Thymus (tissue), 14 donors: ENCODE measurements at places on chromosomes 4 and X.

DNA sequence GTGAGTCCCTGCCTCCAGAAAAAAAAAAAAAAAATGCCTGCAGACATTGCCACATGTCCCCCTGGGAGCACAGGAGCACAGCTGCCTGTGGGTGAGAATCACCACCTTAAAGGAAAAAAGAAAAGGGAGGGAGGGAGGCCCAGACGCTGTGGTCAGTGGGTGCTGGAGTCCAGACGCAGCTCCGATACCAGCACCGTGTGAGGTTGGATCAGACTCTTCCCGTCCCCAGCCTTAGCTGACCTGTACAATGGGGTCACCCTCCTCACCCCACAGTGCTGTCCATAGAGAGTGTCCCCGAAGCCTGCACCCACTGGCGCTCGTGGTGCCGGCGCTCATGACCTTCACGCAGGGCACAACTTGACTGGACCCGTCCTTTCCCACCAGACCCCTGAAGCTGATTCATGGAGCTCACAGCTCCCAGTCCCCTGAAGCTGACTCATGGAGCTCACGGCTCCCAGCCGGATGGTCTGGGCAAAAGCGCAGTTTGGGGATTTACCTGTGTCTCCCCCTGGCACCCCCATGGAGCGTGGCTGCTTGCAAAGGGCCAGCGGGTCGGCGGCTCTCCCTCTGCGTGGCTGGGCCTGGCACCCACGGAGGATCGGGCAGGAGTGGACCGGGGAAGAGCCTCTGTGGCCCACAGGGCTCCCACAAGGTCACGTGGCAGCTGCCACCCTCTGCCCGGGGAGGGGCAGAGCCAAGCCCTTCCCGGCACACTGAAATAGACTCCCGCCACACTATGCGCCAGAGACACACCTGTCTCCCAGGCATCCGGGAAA lies 31.4 kb downstream of the ABLIM2 start:
- DNase-seq = no peak

- DNase-seq = no peak
Measured at GRCh38 chr4:153418558-153418957, 47.6 kb upstream of the TMEM131L start.

DNA sequence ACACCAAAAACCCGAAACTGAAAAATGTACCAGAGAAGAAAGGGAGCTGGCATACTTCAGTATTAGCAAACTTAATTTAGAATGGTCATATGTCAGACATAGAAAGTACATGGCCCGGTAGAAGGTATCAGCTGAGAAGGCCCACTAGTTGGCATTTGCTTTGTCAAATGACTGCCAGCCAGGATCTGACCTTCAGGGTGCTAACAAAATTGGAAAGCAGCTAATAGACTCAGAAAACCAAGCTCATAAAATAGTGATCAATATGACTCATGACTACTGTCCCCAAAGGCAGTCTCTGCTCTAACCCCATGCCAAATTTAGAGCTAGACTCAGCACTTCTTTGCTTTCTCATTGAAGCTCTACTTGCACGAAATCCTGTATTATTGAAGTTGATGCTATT lies 342.7 kb downstream of the PDGFC start:
- DNase-seq = no peak

DNA sequence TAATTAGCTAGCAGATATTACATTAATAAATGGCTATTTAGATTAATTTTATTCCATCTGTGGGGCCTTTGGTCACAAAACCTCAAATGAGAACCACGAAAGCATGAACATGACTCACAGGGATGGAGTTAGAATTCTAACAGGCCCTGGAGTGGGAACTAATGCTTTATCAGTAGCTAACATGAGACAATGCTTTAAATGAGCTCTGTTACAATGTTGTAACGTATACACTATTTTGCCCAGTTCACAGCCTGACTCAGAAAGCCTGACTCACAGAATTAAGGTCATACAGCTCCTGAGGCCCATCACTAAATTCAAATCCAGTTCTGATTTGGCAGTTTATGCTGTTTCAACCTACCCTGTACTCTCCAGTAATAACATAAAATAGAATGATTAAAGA lies 23.2 kb downstream of the VEGFC start:
- no peak for DNase-seq
